Effector CD8-positive, alpha-beta T cell (primary cell): ENCODE measurements at places on chromosomes 12 and 14.

- no peak for DNase-seq
Measured at GRCh38 chr12:26869908-26870459, 37.0 kb upstream of the ITPR2 start.

- no peak for DNase-seq
Measured at GRCh38 chr14:56703947-56704346, 106.3 kb downstream of the OTX2 start.

GRCh38 chr14:62645649-62646048 is 399.6 kb downstream of the KCNH5 start:
- DNase-seq: no peak

DNA sequence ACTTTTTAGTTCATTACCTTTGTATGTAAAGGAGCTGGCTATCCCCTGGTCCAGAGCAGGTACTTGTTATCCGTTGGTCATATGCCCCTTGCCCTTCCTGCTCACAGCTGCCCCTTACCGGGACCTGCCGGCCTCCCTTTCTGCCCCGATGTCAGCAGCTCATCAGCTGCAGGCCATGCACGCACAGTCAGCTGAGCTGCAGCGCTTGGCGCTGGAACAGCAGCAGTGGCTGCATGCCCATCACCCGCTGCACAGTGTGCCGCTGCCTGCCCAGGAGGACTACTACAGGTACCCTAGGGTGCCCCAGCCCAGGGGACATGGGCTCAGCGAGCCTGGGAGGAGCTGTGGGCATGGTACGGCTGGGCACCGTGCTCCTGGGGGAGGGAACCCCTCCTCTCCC is 2.3 kb upstream of the RNU7-1 start:
- no peak for DNase-seq

DNA sequence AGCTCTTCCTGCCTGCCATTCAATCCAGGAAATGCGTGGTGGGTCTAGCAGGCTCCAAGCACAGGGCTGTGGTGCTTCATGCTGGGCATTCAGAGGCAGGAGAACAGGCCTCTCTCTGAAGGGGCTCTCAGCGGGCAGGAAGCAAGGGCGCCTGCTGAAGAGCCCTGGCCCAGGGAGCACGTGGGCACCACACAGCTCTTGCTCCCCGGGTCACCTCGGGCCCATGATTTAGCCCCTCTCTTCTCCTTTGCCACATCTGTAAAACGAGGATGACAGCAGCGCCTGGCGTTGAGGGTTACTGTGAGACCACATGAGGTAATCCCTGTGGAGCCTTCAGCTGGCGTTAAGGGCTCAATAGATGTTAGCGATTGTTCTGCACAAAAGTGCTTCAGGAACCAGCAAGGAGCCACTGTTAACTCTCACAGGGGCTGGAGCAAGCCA is 37.6 kb upstream of the SPTLC2 start:
- no peak for DNase-seq

DNA sequence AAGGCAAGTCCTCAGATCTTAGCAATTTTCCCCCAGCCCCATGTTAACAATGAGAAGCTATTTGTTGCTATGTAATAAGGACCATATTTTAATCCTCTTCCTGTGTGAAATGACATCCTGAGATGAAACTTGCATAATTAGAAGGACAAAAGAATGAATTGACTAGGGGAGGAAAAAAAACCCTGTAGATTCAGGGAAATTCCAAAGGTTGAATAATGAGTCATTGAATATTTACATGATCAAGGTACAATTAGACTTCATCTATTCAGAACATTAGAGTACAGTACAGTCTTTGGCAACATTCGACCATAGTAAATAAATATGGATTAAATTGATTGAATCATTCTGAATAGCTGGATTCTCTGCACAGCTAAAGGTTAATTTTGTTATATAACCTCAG is 9.4 kb downstream of the MYBPC1 start:
- DNase-seq: no peak

DNA sequence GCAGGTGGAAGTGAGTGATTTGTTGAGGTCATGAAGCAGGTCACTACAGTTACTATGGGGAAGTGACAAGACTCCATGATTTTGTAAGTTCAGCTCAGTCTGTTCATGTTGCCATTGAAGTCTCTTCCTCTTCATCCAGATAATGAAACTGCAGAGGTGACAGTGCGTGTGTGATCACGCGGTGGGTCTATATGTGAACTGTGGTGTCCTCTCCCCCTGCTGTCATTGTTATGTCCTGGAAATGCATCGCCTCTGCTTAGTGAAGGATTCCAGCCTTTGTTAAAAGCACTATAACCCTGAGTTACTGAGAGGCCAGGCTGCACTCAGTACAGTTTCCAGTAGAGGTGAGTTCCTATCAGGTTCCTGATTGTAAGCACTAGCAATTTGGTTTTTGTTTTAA is 216.2 kb upstream of the RMST start:
- no peak for DNase-seq

- DNase-seq: no peak
Measured at GRCh38 chr14:100894416-100894815, 9.1 kb downstream of the RTL1 start.

DNA sequence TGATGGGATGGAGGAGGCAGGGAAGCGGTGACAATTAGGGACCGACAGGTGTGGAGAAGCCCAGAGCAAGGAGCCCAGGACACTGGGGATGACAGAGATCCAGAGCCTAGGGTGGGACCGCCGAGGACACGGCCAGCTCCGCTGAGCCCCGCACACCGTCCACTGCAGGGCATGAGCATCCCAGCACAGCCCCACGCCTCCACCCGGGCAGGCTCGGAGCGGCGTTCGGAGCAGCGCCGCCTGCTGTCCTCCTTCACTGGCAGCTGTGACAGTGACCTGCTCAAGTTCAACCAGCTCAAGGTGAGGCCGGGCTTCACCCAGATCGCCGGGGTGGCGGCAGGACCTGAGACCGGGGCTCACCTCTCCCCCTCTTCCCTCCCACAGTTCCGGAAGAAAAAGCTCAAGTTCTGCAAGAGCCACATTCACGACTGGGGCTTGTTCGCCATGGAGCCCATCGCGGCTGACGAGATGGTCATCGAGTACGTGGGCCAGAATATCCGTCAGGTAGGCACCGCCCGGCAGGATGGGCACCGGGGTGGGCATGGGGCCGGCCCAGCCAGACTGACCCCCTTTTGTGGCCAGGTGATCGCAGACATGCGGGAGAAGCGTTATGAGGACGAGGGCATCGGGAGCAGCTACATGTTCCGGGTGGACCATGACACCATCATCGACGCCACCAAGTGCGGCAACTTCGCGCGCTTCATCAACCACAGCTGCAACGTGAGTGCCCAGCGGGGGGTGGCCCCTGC is 23.7 kb downstream of the SETD1B start:
- no peak for DNase-seq

DNA sequence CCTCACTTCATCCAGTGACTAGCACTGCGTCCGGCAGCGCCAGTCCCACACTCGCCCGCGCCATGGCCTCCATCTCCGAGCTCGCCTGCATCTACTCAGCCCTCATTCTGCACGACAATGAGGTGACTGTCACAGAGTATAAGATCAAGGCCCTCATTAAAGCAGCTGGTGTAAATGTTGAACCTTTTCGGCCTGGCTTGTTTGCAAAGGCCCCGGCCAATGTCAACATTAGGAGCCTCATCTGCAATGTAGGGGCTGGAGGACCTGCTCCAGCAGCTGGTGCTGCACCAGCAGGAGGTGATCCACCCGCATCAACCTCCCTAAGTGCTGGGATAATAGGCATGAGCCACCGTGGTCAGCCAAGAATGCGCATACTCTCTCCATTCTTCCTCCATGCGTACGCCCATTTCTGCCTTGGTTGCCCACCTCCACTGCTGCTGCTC is 59.9 kb downstream of the IRF2BPL start:
- no peak for DNase-seq

DNA sequence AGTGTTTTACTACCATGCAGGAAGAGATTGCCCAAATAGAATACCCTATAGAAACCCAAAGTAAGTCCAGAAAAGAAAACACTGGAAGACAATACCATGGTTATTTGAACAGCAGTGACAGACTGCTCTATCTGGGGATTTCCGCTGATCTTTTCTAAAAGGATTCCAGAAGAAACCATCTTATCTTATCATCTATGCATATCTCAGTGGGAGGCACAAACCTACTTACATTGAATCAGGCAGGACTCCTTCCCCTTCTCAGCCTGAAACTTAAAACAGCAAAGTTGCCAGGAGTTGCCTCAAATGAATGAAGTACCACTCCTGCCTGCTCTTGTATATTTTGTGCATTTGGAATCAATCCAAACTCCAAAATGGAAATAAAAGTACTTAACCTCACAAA is 56.7 kb upstream of the NR2C1 start:
- DNase-seq: no peak

- no peak for DNase-seq
Measured at GRCh38 chr12:16506394-16506793, 99.6 kb downstream of the LMO3 start.

DNA sequence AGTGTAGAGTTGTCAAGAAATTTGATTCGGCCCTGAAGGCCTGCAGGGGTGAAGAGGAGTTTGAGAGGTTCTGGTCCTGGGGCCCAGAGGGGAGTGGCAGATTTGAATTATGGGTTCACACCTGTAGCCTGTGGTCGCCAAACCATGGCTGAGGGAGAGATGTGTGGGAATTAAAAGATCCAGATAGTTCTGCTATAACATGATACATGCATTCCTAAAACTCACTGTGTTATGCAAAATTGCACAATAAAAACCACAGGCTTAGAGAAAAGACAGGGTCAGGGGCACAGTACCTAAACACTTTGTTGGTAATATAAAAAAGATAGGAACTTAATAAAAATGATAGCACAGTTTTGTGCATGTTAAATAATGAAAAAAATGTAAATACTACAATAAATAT is 106.2 kb downstream of the TMEM30B start:
- no peak for DNase-seq

GRCh38 chr12:112130441-112130998 is 5.2 kb downstream of the TRAFD1 start:
- DNase-seq: no peak

DNA sequence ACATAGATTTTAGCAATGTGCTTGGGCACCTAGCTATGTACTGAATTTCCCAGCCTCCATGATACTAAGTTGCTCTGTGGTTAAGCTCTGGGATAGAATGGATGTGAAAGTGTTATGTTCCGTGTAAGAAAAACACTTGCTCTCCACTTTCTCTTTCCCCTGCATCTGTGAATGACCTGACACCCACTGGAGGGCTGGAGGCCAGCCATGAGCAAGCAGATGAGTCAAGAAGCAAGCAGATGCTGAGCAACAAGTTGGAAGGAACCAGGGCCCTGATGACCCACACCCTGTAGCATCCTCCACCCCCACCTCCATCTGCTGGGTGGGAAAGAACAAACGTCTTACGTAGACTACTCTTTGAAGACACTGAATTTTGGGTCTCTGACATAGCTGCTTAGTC is 56.6 kb downstream of the EID3 start:
- DNase-seq: no peak

- no peak for DNase-seq
Measured at GRCh38 chr14:95507701-95508103, 8.7 kb downstream of the SYNE3 start.

DNA sequence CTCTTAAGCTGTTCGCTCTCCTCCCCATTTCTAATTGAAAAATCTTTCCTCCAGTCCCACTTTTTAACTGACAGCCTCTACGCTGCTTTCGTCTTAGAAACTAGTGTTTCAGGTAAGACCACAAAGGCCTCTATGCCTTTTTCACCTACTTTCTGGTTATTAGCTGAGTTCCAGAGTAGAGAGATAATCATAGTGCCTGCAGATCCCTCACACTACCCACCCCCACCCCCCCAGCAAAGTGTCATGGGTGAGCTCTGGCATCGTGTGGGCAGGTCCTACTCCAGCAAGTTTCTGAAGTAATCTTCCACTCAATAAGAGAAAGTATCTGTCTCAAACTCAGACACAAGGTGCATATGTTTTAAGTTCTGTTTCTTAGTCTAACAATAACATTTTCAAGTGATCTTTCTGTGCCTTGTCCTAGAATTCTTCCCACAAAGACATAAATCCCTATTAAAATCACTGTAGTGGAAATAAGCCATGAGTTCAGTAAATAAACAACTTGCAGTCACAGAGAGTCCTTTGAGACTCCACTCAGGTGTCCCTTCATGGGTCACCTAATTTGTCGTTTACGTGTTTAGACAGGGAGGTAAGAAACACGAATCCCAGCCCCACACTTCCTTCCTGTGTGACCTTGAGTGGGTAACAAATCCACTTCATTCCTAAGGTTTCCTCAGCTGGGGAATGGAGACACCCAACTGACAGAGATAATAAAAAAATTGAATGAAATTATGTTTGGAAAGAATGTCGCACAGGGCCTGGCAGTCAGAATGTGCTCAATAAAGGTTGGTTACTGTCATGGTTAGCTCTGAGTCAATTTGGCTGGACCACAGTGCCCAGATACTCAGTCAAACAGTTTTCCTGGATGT is 228.9 kb upstream of the CAND1 start:
- DNase-seq: no peak

- DNase-seq: no peak
Measured at GRCh38 chr12:54352891-54353874, 11.1 kb downstream of the GPR84 start.

DNA sequence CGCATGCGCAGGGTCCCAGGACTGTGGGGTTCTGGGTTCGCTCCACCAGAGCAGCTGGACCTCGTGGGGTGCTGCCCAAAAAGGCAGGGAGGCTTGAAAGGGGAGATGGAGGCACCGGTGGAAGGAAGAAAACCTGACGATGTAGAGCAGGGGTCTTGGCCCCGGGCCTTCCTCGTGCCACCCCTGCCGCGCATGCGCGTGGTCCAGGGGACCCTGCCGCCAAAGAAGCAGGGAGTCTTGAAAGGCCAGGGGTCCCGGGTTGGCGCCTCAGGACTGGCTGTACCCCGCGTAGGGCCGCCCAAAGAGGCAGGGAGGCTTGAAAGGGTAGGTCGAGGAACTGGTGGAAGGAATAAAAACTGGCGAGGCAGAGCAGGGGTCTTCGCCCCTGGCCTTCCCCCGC is 321.0 kb downstream of the ALG10 start:
- no peak for DNase-seq

- DNase-seq: no peak
Measured at GRCh38 chr14:31286456-31287293, 79.1 kb upstream of the HECTD1 start.

- DNase-seq: no peak
Measured at GRCh38 chr12:23209793-23210192, 584.8 kb downstream of the ETNK1 start.

GRCh38 chr12:65596514-65597091 is 227.7 kb upstream of the HMGA2 start:
- DNase-seq: no peak

- no peak for DNase-seq
Measured at GRCh38 chr14:59406454-59407245, 58.5 kb downstream of the GPR135 start.

DNA sequence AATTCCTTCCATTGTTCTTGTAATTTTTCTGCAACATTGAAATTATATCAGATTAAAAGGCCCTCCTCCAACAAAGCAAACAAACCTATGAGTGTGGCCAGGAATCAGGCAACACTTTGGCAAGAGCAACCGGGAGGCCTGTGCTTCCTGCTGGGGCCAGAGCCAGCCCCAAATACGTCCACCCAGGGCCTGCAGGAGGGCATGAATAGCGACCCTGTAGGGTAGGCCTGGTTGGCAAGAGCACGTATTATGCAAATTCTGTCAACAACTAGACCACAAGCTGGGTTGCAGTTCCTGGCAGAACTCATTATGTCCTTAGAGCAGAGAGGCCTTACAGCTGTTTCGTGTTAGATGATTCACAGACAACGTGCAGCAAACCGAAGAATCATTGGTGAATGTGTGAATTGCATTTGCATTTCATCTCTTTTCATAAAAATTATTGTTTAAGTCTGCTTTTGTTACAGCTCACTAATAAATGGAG is 26.9 kb upstream of the LGALS3 start:
- DNase-seq: no peak
